ENCODE measurements at places on chromosomes 7 and 10.

GRCh38 chr7:140623980-140624379, 16.6 kb downstream of the DENND2A start:
- DNase-seq: no peak

DNA sequence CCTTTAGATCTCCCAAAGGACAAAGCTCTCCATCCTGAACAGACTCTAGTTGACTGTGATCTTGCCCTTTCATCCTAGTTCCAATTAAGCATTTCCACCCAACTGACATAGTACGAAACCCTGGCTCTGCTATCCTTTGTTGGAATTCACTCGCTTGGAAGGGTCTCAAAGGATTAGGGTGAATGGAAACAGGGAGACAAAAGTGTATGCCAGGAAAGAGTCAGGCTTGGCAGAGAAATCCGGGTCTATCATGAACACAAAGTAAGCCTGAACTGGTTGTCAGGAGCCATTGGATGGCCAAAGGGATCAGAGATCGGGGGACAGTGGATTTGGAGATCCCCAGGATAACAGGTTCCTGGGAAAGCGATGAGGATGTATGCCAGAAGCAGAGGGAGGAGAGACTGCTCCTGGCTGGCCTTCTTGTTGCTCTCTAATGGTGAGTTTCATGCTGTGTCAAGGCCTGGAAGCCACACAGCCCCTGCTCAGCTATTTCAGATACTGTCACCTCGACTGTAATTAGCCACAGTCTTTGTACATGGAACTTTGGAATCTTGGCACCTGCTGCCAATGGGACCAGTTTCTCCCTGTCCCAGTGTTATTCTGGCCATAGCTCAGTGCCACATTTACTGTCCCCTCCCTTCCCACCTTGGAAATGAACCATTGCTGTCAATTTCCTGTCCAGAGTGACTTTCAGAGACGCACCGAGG, 1168.7 kb upstream of the AUTS2 start:
- no peak for DNase-seq

GRCh38 chr10:7773845-7774801, 13.7 kb downstream of the KIN start:
- DNase-seq: no peak

DNA sequence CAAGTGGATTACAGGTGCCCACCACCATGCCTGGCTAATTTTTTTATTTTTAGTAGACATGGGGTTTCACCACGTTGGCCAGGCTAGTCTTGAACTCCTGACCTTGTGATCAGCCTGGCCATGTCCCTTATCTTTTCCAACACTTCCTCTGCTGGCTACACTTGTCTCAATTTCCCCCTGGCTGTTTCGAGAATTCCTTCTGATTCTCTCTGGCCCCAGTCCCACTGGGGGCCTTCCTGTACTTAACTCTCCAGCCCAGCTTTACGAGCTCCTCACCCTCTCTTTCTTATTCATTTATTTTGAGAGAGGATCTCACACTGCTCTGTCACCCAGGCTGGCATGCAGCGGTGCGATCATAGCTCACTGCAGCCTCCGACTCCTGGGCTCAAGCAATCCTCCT, 8.5 kb downstream of the EPHB4 start:
- DNase-seq: no peak

- DNase-seq: no peak
Measured at GRCh38 chr7:141079219-141079618, 5.4 kb downstream of the TMEM178B start.

- no peak for DNase-seq
Measured at GRCh38 chr7:42926204-42926603, 5.8 kb downstream of the PSMA2 start.

- no peak for DNase-seq
Measured at GRCh38 chr7:48035967-48036478, 680 bp downstream of the C7orf57 start.

GRCh38 chr10:102752266-102752930, 8.7 kb downstream of the WBP1L start:
- no peak for DNase-seq

DNA sequence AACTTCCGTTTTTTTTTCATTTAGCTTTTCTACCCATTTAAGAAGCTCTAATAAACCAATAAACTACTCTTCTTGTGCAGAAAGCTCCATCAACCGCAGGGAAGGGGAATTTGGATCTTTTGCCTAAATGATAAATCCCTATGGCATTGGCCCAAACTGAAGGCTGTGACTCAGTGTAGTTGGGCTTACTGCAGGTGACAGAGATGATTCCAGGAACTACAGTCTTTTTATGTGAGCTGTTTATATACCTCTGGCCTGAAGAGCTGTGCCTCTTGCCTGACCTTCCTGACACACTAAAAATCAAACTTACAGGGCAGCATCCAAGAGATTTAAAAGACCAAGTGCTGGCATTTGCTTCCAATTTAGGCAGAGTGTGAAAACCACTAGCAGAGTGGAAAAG, 25.2 kb downstream of the ABCB1 start:
- no peak for DNase-seq

DNA sequence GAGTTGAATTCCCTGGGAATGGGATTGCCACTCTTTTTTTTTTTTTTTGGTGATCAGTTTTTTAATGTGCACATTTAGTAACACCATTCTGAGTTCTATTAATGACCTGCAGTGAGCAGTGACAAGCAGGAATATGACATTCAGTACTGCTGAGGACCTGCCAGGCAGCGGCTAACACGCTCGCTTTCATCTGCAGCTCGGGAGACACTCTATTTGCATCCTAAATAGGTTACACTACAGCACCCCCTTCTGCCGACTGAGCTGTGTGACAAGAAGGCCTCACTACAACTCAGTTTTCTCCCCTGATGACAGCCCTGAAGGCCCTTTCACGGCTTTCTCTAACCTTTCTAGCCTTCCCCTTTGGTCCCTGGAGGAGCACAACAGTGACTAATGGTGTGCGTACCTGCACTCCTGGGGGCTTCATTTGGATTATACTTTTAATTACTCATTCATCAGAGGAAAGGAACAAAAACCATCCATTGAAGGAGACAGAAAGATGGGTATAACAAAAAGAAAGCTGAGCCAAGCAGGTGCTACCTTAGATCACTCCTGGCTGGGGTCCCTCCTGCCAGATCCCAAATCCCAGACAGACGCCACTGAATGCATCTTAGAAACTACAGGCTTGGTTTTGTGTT, 872.4 kb downstream of the LRMDA start:
- DNase-seq: no peak

DNA sequence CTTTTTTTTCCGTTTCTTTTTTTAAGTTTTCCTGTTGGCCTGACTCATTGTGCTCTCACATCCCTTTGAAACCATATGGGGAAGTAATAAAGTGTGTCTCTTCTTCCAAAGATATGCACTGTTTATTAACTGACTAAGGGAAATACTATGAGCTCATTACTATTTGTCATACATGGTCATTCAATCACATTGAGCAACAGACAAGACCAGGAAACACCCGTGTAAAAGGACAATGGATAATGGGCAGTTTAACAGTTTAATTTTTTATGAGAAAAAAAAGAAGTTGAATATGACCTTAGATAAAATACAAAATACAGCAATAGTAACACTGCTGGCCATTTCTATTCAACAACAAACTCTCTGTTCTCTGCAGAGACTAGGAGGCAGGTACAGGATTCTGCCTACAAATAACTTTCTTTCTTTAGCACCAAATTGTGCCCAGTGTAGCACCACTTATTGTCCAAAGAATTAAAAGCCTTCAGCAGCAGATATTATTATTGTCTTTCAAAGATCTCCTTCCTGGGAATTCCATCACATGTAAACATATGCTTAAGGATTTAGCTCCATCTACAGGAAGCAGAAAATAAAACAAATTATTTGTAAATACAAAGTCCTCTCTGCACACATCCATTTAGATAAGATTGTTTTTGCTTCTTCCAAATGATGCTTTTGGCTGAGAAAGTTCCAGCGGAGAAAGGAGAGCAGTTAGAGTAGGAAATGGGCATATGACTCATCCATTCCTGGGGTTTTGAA, 55.0 kb upstream of the AKR1E2 start:
- DNase-seq: no peak

DNA sequence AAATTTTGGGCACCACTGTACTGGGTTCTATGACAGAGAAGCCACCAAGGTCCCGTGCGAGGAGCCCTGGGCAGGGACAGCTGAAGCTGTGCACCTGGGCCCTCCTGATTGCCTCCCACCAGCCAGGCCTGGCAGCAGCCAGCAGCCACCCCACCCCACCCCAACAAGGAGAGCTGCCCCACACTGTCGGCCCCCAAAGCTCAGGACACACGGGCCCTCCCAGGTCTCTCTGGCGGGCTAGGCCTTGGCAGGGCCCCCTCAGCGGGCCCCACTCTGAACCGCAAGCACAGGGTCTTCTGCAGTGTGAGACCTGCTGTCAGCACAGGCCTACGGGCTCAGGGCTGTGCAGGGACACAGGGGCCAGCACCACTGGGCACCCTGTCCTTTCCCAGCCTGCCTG, 5.5 kb downstream of the GPR146 start:
- no peak for DNase-seq

DNA sequence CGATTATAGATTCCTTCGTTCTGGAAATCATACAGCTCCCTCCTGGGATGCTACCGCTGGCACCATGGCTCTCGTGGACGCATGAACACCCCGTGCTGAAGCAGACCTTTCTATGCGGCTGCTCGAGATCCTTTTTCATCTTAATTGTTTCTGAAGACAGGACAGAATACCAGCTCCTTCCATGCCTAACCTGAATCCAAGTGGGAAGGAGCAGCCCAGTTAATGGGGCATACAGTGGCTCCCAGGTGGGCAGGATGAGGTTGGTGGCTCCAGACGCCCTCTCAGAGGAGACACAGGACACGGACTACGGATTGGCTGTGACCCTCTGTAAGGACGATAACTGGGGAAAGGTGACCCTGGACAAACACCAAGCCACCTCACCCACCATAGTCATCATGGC, 18.4 kb upstream of the LOXL4 start:
- DNase-seq: no peak

DNA sequence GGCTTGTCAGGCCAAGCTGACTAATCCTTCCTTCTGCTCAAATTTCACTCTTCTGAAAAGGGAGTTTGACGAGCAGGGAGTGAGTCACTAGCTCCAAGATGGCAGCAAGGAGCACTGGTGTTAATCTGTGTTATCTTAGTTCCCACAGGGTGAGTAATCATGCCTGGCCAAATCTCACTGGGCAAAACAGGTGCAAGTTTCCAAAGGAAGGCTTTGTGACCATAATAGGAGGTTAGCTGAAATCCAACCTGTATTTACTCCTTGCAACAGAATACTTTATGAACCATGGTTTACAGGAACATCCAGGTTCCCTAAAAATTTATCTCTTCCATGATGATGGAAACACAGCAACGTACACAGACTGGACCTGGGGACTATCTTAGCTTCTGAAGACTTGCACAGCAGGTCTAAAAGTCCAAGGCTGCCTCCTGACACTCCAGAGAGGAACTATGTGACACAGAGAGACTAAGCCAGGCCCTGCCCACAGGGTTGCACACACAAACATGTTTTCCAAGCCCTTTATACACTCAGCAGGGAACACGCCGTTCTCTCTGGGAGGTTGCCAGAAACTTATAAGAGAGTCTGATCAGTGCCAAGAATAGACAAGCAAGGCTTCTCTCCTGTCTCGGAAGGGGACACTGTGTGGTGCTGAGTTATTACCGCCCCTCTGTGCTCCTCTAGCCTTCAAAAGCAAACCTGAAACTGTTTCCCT, 46.3 kb downstream of the PDK4 start:
- no peak for DNase-seq

GRCh38 chr7:3162289-3162688, 118.6 kb upstream of the CARD11 start:
- DNase-seq: no peak

DNA sequence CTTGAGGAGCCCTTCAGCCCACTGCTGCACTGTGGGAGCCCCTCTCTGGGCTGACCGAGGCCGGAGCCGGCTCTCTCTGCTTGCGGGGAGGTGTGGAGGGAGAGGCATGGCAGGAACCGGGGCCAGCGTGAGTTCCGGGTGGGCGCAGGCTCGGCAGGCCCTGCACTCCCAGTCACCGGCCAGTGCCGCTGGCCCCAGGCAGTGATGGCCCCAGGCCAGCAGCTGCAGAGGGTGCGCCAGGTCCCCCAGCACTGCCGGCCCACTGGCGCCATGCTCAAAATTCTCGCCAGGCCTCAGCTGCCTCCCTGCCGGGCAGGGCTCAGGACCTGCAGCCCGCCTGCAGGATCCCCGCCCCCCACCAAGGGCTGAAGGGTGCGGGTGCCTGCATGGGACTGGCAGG, 128.4 kb upstream of the STARD3NL start:
- no peak for DNase-seq

GRCh38 chr7:23022851-23023250, 8.9 kb upstream of the HYCC1 start:
- DNase-seq: no peak

- no peak for DNase-seq
Measured at GRCh38 chr10:5293691-5294550, 70.8 kb upstream of the UCN3 start.

DNA sequence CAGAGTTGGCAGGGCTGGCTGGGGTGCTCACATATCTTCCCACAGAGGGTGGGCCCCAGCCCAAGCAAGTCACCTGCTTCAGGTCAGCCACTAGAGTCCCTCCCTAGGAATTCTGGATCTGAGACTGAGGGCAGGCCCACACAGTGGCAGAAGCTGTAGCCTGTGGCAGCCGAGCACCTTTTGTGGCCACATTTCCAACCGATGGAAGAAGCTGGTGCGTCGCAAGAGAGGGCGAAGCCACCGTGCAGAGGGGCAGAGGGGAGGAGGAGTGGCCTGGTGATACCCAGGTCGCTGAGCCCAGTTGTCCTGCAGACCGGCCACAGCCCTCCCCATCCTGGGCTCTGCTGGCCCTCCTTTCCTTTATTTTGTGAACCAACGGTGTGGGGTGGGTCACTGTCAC, 5.3 kb downstream of the POLM start:
- DNase-seq: no peak

DNA sequence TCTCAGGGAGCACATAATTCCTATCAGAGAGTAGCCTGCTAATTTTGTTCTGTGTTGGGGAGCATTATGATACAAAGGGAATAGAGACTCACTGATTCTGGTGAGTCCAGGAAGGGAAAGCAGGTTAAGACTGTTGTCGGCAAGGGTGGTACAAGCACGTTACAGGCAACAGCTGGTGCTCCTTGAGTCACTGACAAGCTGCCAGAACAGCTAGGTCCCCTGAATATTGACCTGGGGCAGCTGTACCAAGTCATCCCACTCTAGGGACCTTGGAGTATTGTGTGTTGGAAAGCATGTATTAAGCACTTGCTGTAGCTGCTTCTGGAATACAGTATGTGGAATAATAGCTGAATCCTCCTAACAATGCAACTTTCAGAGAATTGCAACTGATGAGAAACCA, 37.0 kb upstream of the GLCCI1 start:
- DNase-seq: no peak

GRCh38 chr7:39321245-39321644, 245.0 kb upstream of the YAE1 start:
- no peak for DNase-seq
